Naive thymus-derived CD8-positive, alpha-beta T cell (primary cell): ENCODE measurements at places on chromosomes 1 and 21. TPM values are rescaled to one million over a fixed set of nuclear protein-coding genes. Genes with fewer than 3 reads are reported as not detected.

Gene SPRR2E
- not detected for total RNA-seq

Gene CYP4A22
- total RNA-seq = not detected

Gene WNT4
- not detected for total RNA-seq

DNA sequence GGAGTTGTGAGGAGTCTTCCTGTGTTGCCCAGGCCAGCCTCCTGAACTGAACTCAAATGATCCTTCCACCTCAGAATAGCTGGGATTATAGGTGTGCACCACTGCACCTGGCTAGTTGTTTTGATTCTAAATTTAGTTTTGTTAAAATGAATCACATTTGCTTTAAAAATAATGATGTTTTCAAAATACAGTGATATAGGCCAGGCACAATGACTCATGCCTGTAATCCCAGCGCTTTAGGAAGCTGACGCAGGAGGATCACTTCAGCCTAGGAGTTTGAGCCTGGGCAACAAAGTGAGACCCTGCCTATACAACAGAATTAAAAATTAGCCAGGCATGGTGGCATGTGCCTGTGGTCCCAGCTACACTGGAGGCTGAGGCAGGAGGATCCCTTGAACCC is 24.3 kb downstream of the RTCA start:
- H3K4me3 ChIP-seq = no peak overlapping the region
- H3K27ac ChIP-seq = peak overlapping the region; percentile 74
- peaks cover 4% of the 10 kb centered on the region for H3K36me3 ChIP-seq
- H3K27me3 ChIP-seq = no peaks in the 10 kb centered on the region
- no peak for DNase-seq

DNA sequence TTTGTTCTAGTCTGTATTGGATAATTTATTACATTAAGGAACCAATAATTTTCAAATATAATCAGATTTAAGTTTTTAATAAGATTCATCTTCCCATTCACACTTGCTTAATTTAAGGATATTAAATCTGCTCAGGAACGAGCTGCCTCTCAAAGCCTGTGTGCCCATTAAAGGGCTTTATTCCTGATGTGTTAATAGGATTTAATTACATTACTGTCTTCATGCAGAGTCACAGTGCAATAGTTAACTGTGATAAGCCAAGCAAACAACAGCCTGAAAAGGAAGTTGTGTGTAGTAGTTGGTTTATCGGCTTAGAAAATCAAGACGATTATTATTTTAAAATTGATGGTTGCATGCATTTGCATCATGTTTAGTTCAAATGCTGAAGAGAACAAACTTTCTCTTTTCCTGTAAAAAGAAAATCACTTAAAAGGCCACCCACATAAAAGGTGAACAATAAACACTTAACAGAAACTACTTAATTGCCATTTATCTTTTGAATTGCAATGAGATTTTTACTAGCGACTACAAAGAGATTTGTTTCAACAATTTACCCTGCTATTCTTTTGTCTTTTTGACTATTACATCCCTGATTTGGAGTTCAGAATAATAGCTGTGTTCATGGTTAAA is 174.6 kb downstream of the RWDD3 start:
- H3K27ac ChIP-seq = no peak overlapping the region
- H3K27me3 ChIP-seq = peaks cover 20% of the 10 kb centered on the region
- H3K36me3 ChIP-seq = no peaks in the 10 kb centered on the region
- no peak for DNase-seq
- no peak overlapping the region for H3K4me3 ChIP-seq

GRCh38 chr1:1123581-1124507 is 8.0 kb upstream of the C1orf159 start:
- H3K36me3 ChIP-seq = no peaks in the 10 kb centered on the region
- no peak overlapping the region for H3K4me3 ChIP-seq
- H3K27me3 ChIP-seq = peaks cover 3% of the 10 kb centered on the region
- H3K4me1 ChIP-seq = peaks cover 13% of the 10 kb centered on the region

GRCh38 chr1:158706096-158706495 is 5.6 kb upstream of the OR6K2 start:
- no peaks in the 10 kb centered on the region for H3K4me1 ChIP-seq
- no peak overlapping the region for H3K27ac ChIP-seq
- no peak for DNase-seq
- peaks cover 3% of the 10 kb centered on the region for H3K27me3 ChIP-seq

- no peak overlapping the region for H3K4me3 ChIP-seq
- no peak overlapping the region for H3K27ac ChIP-seq
- no peaks in the 10 kb centered on the region for H3K4me1 ChIP-seq
- H3K36me3 ChIP-seq = no peaks in the 10 kb centered on the region
- DNase-seq = no peak
- H3K27me3 ChIP-seq = no peaks in the 10 kb centered on the region
Measured at GRCh38 chr1:170307426-170307825, 161.7 kb downstream of the NTMT2 start.

DNA sequence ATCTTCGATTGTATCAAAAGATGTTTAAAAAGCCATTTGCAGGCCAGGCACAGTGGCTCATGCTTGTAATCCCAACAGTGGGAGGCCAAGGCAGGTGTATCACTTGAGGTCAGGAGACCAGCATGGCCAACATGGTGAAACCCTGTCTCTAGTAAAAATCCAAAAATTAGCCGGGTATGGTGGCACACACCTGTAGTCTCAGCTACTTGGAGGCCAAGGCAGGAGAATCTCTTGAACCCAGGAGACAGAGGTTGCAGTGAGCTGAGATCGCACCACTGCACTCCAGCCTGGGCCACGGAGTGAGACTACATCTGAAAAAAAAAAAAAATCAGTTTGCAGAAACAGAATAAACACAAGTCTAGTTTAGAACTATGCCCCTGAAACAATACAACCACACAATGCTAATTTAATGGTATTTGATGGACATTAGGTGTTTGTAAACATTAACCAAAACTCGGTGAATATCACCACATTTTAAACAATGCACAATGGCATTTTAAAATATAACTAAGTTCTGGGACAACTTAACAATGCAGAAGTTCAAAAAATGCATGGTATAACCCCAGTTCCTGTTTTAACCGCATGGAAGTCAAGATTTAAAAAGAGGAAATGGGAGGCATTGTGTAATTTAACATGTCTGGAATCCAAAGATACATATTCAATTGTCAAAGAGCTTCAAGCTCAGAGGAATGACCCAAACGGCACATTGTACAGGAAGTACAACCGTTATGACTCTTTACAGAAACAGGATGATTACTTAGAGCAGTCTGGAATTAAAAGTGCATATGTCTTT is 7.1 kb upstream of the PTTG1IP start:
- H3K4me1 ChIP-seq = peaks cover 25% of the 10 kb centered on the region
- no peaks in the 10 kb centered on the region for H3K36me3 ChIP-seq
- DNase-seq = no peak
- no peaks in the 10 kb centered on the region for H3K27me3 ChIP-seq
- no peak overlapping the region for H3K4me3 ChIP-seq

- DNase-seq = no peak
- H3K27me3 ChIP-seq = no peaks in the 10 kb centered on the region
- H3K36me3 ChIP-seq = no peaks in the 10 kb centered on the region
- no peak overlapping the region for H3K27ac ChIP-seq
Measured at GRCh38 chr21:42490720-42491119, 5.3 kb downstream of the RSPH1 start.

- H3K27ac ChIP-seq = no peak overlapping the region
- peaks cover 4% of the 10 kb centered on the region for H3K27me3 ChIP-seq
- DNase-seq = no peak
- no peaks in the 10 kb centered on the region for H3K36me3 ChIP-seq
- H3K4me3 ChIP-seq = no peak overlapping the region
Measured at GRCh38 chr1:37403166-37403565, 71.2 kb upstream of the ZC3H12A start.

DNA sequence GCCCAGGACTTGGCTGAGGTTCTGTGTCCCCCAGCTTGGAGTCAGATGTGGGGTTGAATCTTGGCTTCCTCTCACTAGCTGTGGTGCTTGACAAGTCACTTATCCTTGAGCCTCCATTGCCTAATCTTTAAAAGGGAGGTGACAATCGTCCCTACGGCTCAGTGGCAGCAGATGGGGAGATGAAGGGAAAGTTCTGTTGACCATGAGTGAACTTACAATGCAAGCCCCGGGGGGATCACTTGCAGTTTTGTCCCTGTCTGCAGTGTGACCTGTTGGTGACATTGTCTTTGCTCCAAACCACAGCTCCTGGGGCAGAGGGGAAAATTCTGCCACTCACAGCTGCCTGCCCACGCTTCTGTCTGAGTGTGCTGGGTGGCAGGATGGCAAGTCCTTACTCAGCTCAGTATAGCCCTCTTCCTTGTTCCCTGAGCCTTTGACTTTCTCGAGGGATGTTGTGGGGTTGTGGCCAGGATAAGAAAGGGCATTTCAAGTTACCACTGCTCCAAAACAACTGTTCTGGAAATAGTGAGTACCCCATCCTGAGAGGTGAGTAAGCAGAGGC is 1.7 kb downstream of the PCSK9 start:
- no peaks in the 10 kb centered on the region for H3K36me3 ChIP-seq
- no peak for DNase-seq
- no peaks in the 10 kb centered on the region for H3K4me1 ChIP-seq
- H3K27ac ChIP-seq = no peak overlapping the region

GRCh38 chr1:92029241-92029922 is 403 bp upstream of the EPHX4 start:
- peaks cover 28% of the 10 kb centered on the region for H3K27me3 ChIP-seq
- peaks cover 17% of the 10 kb centered on the region for H3K4me1 ChIP-seq
- H3K4me3 ChIP-seq = peak overlapping the region; percentile 81
- peaks cover 11% of the 10 kb centered on the region for H3K36me3 ChIP-seq

DNA sequence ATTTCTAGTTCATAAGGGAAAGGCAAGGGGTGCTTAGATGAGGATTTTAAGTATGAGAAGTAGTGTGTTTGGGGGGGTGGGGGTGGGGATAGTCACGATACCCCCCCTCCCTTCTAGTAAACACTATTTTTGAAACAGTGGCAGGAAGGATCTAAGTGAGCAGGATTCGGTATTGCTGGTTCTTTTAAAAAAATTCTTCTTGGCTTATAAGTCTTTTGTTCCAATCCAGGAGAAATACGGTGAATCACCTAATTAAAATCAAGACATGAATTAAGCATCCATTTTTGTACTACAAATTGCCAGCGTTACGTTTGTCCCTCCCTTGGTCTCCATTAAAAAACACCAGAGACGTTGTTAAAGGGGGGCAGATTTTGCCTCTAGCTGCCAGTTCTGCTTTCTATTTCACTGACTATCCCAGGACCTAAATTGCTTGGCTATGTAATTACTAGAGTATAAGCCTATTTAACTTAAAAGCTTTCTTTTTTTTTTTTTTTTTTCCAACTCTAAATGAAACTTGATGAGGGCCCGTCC is 911 bp downstream of the LMO4 start:
- no peaks in the 10 kb centered on the region for H3K36me3 ChIP-seq
- peak overlapping the region; percentile 85 for H3K27ac ChIP-seq
- H3K4me1 ChIP-seq = peaks cover 58% of the 10 kb centered on the region
- peak overlapping the region; percentile 98 for H3K4me3 ChIP-seq
- H3K27me3 ChIP-seq = no peaks in the 10 kb centered on the region

- no peaks in the 10 kb centered on the region for H3K27me3 ChIP-seq
- H3K36me3 ChIP-seq = peaks cover 14% of the 10 kb centered on the region
- H3K27ac ChIP-seq = no peak overlapping the region
Measured at GRCh38 chr21:34885125-34885524, 164.0 kb downstream of the RUNX1 start.
